ENCODE measurements at places on chromosomes 2 and 18. TPM values are rescaled to one million over a fixed set of nuclear protein-coding genes. Genes with fewer than 3 reads are reported as not detected.

DNA sequence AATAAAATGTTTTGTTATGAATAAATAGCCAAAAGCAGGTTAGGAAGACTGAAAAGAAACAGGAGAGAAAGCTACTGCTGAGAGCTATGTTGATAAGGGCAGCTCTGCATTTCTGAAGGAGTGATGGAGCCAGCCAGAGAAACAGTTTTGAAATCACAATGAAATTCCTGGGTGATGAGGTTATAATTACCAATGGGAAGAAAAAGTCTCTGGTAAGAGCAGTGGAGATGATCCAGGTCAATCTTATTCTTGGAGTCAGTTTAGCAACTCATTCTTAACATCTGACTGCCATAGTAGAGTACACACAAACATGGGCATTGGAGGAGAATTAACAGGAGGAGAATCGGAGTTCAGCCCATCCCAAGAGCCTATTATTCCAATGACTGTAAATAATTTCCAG is 2.4 kb downstream of the ALKAL2 start:
- no peak for DNase-seq

DNA sequence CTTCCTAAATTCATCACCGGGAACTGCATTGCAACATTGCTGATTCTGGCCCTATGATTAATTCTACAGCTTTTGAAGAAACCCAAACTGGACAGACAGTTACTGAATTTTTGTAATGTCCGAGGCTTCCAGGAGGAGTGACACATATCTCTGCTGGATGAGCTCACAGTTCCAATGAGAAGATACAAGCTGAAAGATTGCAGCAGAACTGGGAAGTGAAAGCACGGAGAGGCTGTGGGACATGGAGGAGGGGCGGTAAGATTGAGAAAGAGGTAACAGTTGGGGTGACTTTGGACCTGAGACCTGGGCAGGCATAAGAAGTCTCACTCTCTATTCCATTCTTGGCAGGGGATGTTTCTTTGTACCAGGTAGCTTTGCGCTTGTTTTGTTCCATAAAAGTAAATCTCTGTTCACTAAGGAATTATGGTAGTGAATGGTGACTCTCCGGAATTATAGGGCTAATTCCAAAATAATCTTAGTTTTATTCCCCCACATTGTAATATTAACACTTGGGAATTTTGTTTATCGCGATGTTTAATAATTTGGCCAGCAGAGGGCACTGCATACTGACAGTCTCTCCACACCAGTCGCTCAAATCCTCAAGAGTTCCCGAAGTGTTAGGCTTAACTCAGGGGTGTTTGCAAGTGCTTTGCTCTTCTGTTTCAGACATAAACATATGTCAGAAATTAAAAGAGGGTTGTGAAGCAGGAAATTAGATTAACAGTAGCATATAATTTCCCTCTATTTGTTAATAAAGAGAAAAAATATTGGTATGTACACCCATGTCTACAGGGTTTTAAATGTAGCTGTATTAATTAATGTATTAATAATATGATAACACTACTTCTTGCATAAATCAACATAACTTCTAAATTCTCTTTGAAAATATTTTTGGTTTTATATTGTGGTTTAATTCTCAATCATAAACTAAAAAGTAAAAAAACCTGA is 201.4 kb downstream of the SOCS6 start:
- DNase-seq: no peak

GRCh38 chr2:220432645-220433044 is 805.2 kb downstream of the SLC4A3 start:
- DNase-seq: no peak

- DNase-seq: peak; percentile 86
These were observed 42.5 kb downstream of the LRRC30 start for GRCh38 chr18:7273301-7273921.

- no peak for DNase-seq
These were observed 29.2 kb upstream of the STK17B start for GRCh38 chr2:196200557-196200956.

DNA sequence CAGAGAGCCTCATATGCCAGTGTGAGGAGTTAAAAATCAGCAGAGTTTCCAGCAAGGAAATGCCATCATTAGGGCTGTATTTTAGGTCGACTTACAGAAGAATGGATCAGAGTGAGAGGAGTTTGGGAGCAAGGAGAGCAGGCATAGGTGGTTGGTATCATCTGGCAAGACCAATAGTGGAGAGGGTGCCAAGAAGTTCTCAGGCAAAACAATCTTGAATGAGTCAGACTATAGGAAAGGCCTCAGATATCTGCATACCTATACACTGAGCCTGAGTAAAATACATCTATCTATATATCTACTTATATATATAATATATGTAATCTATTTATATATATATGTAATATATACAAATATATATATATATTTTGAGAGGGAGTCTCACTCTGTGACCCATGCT is 57.3 kb downstream of the TMEFF2 start:
- no peak for DNase-seq

- no peak for DNase-seq
These were observed 1.7 kb upstream of the LDLRAD4 start for GRCh38 chr18:13216711-13217465.

- no peak for DNase-seq
These were observed 166.3 kb downstream of the NRP2 start for GRCh38 chr2:205848601-205849000.

DNA sequence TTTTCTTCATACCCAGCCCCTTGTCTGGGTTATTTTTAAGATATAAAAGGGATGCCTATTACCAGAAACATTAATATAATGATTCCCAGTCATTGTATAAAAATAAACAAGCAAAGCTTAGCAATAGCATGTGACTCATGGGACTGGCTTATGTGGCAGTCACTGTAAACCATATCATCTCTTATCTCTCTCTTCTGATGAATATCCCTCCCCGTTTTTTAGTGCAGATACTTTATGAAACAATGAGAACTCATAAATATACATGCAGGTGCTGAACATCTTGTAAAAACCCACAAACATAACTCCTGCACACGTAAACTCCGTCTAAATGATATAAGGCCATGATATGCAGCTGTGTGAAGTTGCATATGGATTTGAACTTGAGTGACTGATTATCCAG is 154.9 kb downstream of the MGAT5 start:
- DNase-seq: no peak

GRCh38 chr2:64586054-64586453 is 61.9 kb downstream of the AFTPH start:
- DNase-seq: no peak

- no peak for DNase-seq
These were observed 87.3 kb downstream of the CBLN2 start for GRCh38 chr18:72456802-72457201.

GRCh38 chr18:46212398-46212797 is 108.2 kb downstream of the HAUS1 start:
- no peak for DNase-seq

PXDN gene
- 27.5 TPM for total RNA-seq

DNA sequence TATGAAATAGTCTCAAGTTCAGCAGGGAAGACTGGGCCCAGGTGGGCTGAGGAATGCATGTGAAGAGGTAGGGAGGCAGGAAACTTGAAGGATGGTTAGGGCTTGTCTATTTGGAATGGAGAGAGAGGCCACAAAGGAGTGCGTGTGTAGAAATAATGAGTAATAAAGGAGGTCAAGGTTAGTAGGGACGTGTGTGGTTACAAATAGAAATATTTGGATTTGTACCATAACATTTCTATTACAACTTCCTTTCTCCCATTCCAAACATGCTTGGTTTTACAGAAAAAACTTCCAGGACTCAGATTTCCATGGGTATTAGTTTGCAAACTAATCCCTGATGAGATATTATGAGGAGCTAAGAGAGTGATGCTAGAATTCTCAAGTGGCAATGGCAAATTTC is 280.6 kb downstream of the NCKAP5 start:
- DNase-seq: no peak

DNA sequence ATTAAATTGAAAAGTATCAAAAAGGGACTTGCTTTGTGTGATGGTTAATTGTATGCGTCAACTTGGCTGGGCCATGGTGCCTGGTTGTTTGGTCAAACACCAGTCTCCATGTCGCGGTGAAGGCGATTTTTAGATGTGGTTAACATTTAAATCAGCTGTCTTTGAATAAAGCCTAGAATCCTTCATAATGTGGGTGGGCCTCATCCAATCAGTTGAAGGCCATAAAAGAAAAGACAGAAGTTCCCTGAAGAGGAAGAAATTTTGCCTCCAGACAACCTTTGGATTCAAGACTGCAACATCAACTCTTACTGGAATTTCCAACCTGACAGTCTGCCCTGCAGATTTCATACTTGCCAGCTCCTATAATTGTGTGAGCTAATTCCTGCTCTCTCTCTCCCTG is 160.5 kb downstream of the SH3BP4 start:
- DNase-seq: no peak

VRK2 gene
- 20.0 TPM for total RNA-seq

SUMO1 gene
- total RNA-seq: 59.5 TPM

ELOA2 gene
- total RNA-seq: not detected

DNA sequence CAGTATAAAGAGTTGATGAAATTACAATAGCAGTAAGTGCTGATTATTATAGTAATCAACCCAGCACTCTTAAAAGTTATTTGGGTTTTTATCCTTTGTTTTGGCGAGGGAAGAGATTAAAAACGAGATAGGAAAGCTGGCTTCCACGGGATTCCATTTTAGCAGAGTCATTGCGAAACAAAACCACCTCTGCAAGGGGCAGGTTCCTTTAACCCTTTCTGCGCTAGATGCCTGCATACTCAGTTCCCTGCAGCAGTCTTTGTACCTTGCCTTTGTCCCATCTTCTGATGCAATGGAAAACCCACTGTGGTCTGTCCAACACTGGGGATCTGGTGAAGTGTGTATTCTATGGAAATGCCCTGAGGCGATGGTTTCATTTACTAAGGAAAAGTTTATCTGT is 2.7 kb downstream of the YPEL5 start:
- no peak for DNase-seq

CD8B2 gene
- not detected for total RNA-seq

CCDC68 gene
- 4.1 TPM for total RNA-seq

DNA sequence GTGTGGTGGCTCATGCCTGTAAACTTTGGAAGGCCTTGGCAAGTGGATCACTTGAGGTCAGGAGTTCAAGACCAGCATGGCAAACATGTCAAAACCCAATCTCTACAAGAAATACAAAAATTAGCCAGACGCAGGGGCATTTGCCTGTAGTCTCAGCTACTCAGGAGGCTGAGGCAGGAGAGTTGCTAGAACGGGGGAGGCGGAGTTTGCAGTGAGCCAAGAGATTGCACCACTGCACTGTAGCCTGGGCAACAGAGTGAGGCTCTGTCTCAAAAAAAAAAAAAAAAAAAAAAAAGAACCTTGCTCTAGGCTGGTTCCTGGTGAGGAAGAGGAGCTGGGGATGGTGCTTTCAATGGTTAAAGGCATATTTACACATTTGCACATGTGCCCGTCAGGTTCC is 129.4 kb downstream of the LYPD6B start:
- DNase-seq: no peak

- no peak for DNase-seq
These were observed 8.6 kb upstream of the SOCS6 start for GRCh38 chr18:70280007-70280925.

PID1 gene
- total RNA-seq: 4.3 TPM

KLHL29 gene
- total RNA-seq: 1.6 TPM

KCTD18 gene
- 10.8 TPM for total RNA-seq

CYP1B1 gene
- 92.7 TPM for total RNA-seq

DNA sequence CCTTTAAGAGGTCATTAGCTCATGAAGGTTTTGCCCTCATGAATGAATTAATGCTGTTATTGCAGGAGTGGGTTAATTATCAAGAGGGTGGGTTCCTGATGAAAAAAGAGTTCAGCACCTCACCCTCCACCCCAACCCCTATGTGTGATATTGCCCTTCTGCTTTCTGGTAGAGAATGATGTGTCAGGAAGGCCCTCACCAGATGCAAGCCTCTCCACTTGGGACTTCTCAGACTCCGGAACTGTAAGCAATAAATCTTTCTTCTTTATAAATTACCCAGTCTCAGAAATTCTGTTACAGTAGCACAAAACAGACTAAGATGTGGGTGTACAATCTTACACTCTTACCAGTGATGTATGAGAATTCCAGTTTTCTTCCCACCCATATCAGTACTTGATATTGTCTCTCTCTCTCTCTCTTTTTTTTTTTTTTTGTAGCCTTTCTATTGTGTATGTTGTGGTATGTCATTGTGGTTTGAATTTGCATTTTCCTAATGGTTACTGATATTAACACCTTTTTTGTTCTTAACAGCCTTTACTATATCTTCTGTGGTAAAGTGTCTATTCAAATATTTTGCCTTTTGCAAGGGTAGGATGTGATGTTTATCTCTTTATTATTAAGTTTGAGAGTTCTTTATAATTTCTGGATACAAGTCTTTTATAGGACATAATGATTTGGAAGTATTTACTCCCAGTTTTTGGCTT is 10.4 kb upstream of the MAP2 start:
- no peak for DNase-seq

DNA sequence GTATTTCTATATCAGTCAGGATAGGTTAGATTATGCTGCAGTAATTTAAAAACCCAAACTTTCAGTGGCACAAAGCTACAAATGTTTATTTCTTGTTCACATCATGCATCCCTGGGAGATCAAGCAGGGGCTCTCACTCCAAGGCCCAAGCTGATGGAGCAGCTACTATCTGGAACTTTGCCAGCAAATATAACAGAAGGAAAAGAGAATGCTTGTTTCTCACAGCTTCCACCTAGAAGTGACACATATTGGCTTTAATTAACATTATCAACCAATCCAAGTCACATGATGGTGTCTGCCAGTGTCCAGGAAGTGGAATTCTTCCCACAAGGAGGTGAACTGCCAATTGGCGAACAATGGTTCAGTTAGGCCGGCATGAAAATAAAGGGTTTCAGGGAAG is 306.9 kb downstream of the BCL11A start:
- no peak for DNase-seq

DNA sequence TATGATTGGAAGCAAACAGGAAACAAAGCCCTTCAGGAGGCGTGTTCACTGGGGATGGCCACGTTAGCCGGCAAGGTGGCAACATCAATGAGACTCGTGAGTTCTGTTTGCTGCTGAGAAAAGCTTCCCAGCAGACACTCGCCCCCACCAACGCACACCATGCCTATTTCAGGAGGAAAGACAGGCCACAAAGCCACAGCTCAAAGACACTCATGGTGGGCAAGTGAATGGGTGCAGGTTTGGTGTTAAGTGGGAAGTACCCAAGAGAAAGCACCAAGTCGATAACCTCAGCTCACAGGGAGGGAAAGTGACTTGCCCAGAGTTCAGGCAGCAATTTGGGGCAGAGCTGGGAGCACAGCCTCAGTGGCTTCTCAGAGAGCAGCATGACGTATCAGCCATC is 10.5 kb upstream of the MTERF4 start:
- no peak for DNase-seq

WNT6 gene
- 0.46 TPM for total RNA-seq

DNA sequence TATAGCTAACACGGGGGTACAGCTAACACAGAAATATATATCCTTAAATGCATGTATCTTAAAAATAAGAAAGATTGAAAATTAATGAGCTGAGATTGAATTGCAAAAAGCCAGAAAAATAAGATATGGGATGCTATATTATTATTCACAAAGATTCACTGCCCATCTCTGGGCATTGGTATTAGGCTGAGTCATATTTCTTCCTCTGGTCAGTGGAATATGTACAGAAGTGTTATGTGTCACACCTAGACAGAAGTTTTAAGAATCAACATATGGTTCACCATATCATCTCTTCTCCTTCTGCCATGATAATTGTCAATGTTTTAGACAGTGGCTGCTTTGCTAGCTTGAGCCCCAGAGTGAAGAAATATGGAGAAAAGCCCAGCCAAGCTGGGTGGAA is 14.0 kb upstream of the MCFD2 start:
- no peak for DNase-seq

GRCh38 chr18:31801078-31801477 is 40.4 kb upstream of the SLC25A52 start:
- DNase-seq: no peak

GRCh38 chr2:105627534-105627933 is 117.2 kb upstream of the NCK2 start:
- no peak for DNase-seq

- no peak for DNase-seq
These were observed 370.0 kb upstream of the SPRED2 start for GRCh38 chr2:65802298-65802942.
